Kidney epithelial cell (primary cell): ENCODE measurements at places on chromosomes 2 and 18. TPM values are rescaled to one million over a fixed set of nuclear protein-coding genes. Genes with fewer than 3 reads are reported as not detected.

Gene TTN
- total RNA-seq: under 0.01 TPM in 1 of 2 replicates, not detected in the other

Gene CIB4
- not detected in 2 replicates for total RNA-seq

Gene FAM228A
- 0.29 TPM in 1 of 2 replicates, not detected in the other for total RNA-seq

Gene CNGA3
- 0.21 TPM in 1 of 2 replicates, not detected in the other for total RNA-seq

Gene GAL3ST2
- not detected in 2 replicates for total RNA-seq

Gene GRHL1
- total RNA-seq: 6.2 and 7.0 TPM in 2 replicates

Gene LOXL3
- 3.3 and 4.2 TPM in 2 replicates for total RNA-seq

Gene FBLN7
- 0.14 and 1.0 TPM in 2 replicates for total RNA-seq

Gene CDH20
- total RNA-seq: not detected in 2 replicates

Gene COL3A1
- 13.4 and 14.5 TPM in 2 replicates for total RNA-seq

Gene CYBRD1
- 6.8 and 8.8 TPM in 2 replicates for total RNA-seq

Gene NT5DC4
- total RNA-seq: 0.14 TPM in 1 of 2 replicates, not detected in the other

Gene FRZB
- 0.17 TPM in 1 of 2 replicates, not detected in the other for total RNA-seq

Gene PECR
- 17.6 and 18.4 TPM in 2 replicates for total RNA-seq

Gene MYO1B
- total RNA-seq: 62.8 and 66.3 TPM in 2 replicates

Gene PDE1A
- total RNA-seq: 0.08 and 0.41 TPM in 2 replicates

Gene MARCHF4
- 17.2 and 18.3 TPM in 2 replicates for total RNA-seq

Gene SCN7A
- total RNA-seq: 0.08 and 0.34 TPM in 2 replicates

Gene MAP3K19
- not detected in 2 replicates for total RNA-seq

Gene RNU2-63P
- total RNA-seq: not detected in 2 replicates

Gene CYTIP
- total RNA-seq: 0.04 and 0.34 TPM in 2 replicates

Gene FBXO11
- total RNA-seq: 32.0 and 40.3 TPM in 2 replicates

Gene FAM124B
- total RNA-seq: not detected in 2 replicates

Gene CFAP53
- 0.29 and 1.3 TPM in 2 replicates for total RNA-seq

Gene PRSS56
- not detected in 2 replicates for total RNA-seq

Gene ZNF397
- 18.4 and 19.4 TPM in 2 replicates for total RNA-seq

Gene EXOC6B
- total RNA-seq: 21.8 and 29.7 TPM in 2 replicates

Gene MAPK4
- 3.1 and 6.0 TPM in 2 replicates for total RNA-seq

Gene BCS1L
- total RNA-seq: 36.2 and 36.4 TPM in 2 replicates

Gene B3GNT2
- total RNA-seq: 15.5 and 16.1 TPM in 2 replicates

Gene GKN1
- 0.25 TPM in 1 of 2 replicates, not detected in the other for total RNA-seq

Gene MROH2A
- total RNA-seq: not detected in 2 replicates

Gene METAP1D
- 6.3 and 8.5 TPM in 2 replicates for total RNA-seq

Gene KCNS3
- 8.9 and 19.1 TPM in 2 replicates for total RNA-seq

Gene LRRC30
- not detected in 2 replicates for total RNA-seq
